ENCODE measurements at places on chromosomes 7 and 10. TPM values are rescaled to one million over a fixed set of nuclear protein-coding genes. Genes with fewer than 3 reads are reported as not detected.

DNA sequence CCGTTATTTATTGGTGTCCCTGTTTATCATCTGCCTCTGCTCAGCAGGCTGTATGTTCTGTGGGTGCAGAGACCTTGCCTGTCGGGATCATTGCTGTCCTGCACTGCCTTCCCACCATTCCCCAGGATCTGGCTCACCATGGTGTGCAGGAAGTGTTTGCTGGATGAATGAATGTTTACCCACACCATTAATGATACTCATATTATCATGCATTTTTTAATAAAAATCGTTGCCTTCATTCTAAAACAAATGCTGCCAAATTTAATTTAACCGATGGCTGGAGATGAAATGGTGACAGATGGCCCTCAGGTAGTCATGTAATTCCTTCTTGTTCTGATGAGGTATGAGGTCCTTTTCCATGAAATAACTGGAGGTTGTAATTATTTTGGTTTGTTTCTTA lies 22.5 kb downstream of the PLPP4 start:
- no peak for DNase-seq

GRCh38 chr10:3400348-3400747 lies 227.8 kb upstream of the PITRM1 start:
- no peak for DNase-seq

DNA sequence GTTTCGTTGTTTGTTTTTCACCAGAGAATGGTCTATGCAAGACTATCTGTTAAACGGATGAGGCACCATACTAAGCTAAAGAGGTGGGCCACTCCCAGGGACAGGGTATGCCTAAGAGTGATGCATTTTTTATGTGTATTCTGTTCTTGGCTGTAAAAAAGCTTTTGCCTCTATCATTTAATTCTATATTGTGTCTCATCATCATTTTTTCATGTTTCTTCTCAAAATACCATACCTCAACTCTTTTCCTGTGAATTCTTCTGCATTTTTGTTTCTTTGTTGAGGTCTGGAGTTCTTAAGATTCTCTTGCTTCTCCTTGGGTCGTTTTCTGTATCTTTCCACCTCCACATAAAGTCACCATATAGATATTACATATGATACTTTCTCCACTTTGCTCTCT lies 357.4 kb downstream of the GPR158 start:
- DNase-seq: no peak

DNA sequence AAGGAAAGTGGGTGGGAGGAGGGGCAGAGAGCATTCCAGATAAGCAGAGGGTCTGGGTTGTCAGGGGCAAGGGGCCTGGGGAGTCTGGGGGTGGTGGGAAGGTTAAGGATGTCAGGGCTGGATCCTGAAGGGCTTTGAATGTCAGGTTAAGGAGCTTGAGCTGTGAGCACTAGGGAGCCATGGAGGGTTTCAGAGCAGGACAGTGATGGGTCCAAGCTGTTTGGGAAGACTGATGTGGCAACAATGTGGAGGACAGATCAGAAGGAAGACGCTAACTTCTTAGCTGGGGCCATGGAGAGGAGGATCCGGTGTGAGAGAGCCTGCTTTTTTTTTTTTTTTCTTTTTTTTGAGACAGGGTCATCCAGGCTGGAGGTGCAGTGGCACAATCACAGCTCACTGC lies 13.9 kb upstream of the AQP1 start:
- no peak for DNase-seq

- DNase-seq: no peak
These were observed 920.5 kb downstream of the KCNMA1 start for GRCh38 chr10:76717141-76717540.

- DNase-seq: no peak
These were observed 265.1 kb downstream of the CCSER2 start for GRCh38 chr10:84593506-84593905.

- DNase-seq: no peak
These were observed 145.9 kb downstream of the PHTF2 start for GRCh38 chr7:77944183-77945182.

- DNase-seq: no peak
These were observed 158.9 kb downstream of the KLF6 start for GRCh38 chr10:3625959-3626751.

DNA sequence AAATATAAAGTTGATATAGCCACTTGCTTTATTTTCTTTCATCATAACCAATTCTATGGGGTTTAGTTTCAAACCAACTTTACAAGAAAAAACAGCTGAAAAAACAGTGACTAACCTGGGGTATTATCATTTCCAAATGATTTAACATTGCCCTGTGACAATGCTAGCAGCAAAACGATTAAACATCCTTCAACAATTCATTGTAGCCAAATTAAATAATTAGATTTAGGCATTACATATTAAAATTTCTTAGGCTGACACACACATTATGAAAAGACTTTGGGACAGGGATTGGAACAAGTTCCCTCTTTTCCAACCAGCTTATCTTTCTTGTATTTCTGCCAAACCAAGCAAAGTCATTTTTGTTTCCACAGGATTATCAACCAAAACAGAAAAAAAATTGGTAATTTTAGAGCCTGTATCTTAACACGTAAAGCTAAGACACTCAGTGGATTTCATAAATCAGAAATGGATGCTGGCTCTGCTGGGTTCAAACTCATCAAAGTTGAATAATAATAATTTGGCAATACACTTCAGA lies 84.0 kb downstream of the SEMA3D start:
- DNase-seq: no peak

DNA sequence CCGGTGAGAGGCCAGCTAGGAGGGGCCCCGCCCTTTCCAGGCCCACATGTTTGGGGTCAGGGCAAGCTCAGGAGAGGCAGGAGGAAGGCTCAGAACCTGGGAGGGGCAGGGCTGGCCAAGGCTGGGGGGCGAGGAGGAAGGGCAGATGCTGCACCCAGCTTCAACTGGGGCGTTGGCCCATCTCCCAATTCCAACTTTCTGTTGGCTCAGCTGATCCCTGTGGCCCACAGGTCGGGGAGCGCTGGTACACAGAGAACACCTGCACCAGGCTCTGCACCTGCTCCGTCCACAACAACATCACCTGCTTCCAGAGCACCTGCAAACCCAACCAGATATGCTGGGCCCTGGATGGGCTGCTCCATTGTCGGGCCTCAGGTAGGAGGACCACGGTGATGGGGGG lies 40.1 kb downstream of the ZAN start:
- DNase-seq: no peak

DNA sequence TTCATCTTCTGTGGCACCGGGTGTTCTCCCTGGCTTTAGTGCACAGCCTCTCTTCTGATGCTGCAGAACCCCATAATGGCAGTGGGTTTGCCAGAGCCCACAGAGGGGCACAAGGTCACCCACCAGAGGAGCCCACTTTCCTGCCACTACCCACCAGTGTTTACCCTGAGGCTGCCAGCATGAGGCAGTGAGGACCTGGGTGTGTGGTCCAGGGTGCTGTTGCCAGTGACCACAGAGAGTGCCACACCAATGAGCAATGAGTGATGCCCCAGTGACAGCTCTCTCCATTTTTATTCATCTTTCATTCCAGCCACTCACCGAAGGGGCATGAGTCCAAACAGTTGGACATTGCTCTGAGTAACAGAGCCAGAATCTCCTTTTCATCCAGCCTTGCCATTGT lies 34.8 kb downstream of the MTURN start:
- no peak for DNase-seq

The LLCFC1 gene
- total RNA-seq: not detected

The CRTAC1 gene
- total RNA-seq: 0.20 TPM

The IKZF1 gene
- total RNA-seq: 0.57 TPM

The DUSP5 gene
- total RNA-seq: 137 TPM
